ENCODE measurements at places on chromosomes 13 and 19.

DNA sequence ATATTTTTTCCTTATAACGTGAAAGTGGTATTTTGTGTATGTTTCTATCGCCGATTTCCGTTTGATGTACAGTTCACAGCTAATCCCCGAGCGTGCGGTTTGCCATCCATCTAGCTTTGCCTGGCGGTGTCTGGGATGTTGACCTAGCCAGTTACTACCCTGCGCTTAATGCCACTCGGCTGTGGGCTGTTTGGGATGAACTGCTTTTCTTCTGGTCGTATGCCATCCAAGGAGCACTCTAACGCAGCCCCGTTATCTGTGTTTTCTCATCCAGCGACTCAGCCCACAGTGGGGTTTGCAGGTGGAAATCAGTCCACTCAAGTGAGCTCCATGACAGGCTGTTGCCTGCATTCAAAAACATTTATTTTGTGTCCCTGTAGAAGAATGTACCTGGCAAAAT is 512.3 kb downstream of the MYO16 start:
- no peak for DNase-seq

GRCh38 chr19:9836021-9836420 is 903 bp downstream of the PIN1 start:
- no peak for DNase-seq

DNA sequence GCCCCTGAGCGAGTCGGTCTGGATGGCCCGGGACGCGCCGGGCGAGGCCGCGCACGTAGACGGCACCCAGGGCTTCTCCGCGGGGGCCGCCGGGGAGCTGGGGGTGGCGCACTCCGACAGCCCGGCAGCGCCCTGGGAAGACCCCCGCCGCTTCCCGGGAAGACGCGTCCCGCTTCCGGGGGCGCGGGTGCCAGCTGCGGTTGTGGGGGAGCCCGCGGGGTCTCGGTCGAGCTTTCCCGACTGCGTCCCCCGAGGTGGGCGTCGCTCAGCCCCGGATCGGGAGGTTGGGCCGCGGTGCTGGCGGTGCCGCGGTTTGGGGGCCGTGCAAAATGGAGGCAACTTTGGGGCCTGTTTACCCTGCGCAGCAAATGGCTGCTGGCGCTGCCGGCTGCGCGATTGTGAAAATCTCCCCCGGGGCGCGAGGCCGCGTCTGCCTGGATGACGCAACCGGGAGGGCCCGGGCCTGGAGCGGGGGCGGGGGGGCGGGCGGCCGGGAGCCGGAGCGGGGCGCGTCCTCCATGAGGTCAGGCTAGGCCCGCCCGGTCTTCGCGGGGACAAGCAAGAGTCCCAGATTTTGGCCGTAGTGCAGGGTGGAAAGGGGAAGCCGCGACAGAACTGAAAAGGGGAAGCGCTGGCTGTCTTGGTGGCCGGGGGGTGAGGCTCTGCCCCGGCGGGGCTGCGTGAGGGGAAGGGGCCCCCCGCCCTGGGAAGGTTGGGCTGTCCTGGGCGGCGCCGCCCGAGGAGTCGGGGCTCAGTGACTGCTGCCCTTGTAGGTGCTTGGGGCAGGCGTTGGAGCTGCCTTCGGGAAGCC is 11.3 kb downstream of the PEAK3 start:
- peak; percentile 80 for DNase-seq

- no peak for DNase-seq
Measured at GRCh38 chr13:36571444-36571843, 102.4 kb upstream of the SERTM1 start.

- no peak for DNase-seq
Measured at GRCh38 chr19:4506449-4507149, 11.7 kb downstream of the PLIN4 start.

GRCh38 chr19:28394725-28395124 is 818.2 kb downstream of the UQCRFS1 start:
- no peak for DNase-seq

- no peak for DNase-seq
Measured at GRCh38 chr19:12230751-12231733, 63.6 kb downstream of the ZNF44 start.

DNA sequence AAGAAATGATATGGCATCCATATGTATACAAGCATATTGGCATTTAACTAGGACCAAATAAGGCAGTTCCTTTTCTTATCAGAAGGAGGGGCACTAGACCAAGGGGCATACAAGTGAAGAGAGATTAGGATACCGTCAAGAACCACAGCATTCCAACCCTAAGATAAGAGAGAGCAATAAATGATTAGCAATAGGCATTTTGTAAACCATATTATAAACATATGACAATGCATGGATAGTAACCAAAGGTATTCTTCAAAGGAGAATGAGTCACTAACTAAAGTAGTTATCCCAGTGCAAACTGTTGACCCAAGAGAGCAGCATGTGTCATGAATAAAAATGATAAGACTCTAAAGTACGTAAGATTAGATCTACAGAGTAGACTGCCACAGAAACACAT is 500.9 kb upstream of the HTR2A start:
- no peak for DNase-seq

DNA sequence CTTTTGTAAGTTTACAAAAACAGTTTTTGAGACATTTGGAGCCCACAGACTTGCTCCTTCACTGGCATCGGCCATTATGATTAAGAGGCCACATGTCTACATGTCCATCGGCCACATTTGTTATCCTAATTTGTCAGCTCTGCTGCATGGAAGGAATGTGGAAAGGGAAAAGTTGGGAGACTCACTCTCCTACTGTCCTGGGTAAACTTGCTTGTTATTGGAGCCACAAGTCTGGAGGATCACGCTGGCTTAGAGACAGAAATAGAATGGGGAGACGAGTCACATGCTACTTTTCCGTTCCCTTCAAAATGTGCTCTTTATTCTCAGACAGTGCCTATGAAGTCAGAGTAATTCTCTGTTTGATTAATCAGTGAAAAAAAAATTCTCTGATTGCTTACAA is 741.2 kb upstream of the PCDH9 start:
- no peak for DNase-seq

GRCh38 chr19:861756-862580 is 2.5 kb downstream of the CFD start:
- DNase-seq, result peak; percentile 75

GRCh38 chr19:17671906-17672305 is 16.2 kb downstream of the UNC13A start:
- DNase-seq, result no peak

- DNase-seq, result peak; percentile 40
Measured at GRCh38 chr13:43785650-43786471, 911 bp downstream of the ENOX1 start.

- DNase-seq, result no peak
Measured at GRCh38 chr13:92984151-92984550, 242.5 kb upstream of the GPC6 start.

DNA sequence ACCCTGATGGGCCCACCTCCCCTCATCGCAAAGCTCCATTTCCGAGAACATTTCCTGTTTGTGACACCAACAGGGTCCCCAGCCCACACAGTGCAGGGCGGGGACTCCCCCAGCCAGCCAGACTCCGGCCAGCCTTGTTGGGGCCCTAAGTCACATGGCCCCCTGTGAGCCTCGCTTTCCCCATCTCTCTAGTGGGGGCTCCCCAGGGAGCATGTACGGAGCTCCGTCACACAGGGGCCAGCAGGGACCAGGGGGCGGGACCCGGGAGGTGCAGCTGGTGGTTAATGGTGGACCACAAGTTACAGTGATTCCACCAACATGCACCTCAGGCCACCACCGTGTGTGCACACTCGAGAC is 1.7 kb downstream of the TBXA2R start:
- DNase-seq, result no peak

DNA sequence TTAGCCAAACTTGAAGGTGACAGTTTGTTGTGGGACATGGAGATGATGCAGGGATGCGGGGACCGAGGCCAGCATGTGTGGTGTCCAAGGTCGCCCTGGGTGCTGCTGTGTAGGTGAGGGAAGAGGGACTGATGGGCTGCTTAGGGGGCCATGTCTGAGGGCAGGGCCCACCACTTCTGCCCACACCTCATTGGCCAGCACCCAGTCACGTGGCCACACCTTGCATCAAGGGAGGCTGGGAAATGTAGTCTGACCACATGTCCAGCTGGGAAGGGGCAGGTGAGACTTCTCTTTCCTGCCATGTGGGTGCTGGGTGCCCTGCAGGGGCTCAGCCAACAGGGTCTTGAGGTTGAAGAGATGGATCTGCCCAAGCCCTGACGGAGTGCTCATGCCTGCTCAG is 88.9 kb downstream of the KDM4B start:
- DNase-seq, result no peak

- no peak for DNase-seq
Measured at GRCh38 chr13:111168107-111168506, 53.0 kb downstream of the ARHGEF7 start.

DNA sequence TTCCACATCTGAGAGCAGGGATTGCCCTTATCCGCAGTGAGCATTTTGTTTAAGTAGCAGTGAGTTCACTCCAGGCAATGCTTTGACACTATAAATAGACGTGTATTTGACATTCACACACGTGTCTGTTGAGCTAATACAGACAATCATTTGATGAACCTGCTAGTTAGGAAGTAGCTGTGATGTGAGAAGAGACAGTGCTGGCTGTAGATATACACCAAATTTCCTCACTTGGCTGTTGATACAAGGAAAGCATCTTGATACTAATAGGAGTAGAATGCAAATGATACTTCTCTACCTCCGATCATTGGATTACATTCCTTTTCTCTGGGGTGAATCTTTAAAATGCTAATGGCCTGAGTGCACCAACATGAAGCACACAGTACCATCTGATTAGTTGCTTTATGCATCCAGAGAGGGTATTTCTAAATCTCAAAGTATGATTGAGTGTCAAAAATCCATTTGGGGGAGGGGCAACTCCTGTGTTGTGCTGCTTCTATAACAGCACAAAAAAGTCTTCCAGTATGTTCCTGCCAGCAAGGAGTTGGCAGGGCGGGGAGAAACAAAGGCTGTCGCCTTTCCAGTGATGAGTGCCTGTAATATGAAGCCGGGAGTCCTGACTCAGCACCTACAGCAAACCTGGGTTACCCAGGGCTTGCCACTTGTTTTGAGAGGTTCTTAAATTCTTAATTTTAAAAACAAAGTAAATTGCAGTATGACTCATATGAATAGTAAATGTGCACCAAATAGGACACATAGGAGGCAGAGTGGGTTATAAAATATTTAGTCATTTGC is 7.0 kb downstream of the CUL4A start:
- DNase-seq, result no peak

DNA sequence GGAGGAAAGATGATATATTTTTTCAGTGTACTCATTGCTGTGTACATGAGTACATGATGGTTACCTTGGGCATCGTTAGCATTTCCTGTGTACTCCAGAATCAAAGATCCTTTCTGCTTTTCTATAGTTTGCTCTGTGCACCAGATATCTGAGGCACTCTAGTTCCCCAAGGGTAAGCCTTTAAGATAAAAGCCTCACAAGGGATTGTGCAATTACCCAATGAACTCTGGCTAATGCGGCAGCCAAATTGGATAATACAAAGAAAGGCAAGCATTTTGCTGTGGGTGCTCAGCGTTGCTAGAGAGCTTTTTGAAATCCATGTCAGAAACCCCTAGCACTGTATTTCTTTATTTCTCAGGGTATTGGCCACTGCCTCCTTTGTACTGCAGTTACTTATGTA is 2.9 kb downstream of the CYSLTR2 start:
- DNase-seq, result no peak

- DNase-seq, result no peak
Measured at GRCh38 chr13:44198826-44199225, 174.8 kb upstream of the SERP2 start.

- no peak for DNase-seq
Measured at GRCh38 chr13:93740334-93740733, 513.7 kb downstream of the GPC6 start.

- DNase-seq, result no peak
Measured at GRCh38 chr13:45258334-45258675, 57.5 kb upstream of the KCTD4 start.

GRCh38 chr13:73171926-73172325 is 113.1 kb downstream of the KLF5 start:
- DNase-seq, result no peak

DNA sequence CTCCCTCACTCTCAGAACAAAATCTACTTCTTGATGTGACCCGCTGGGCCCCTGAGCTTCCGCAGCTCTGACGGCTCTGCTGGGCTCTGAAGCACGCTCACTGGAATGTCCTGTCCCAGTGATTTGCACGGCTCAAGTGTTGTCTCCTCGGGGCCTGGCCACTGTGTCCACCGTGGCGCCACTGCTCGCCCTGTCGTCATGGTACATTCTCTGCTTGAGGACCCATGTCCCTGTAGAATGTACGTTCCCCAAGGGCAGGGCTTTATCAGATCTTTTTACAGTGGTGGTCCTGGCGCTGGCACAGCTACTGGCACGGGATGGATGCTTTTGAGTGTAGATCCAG is 12.1 kb downstream of the KLHL26 start:
- no peak for DNase-seq

DNA sequence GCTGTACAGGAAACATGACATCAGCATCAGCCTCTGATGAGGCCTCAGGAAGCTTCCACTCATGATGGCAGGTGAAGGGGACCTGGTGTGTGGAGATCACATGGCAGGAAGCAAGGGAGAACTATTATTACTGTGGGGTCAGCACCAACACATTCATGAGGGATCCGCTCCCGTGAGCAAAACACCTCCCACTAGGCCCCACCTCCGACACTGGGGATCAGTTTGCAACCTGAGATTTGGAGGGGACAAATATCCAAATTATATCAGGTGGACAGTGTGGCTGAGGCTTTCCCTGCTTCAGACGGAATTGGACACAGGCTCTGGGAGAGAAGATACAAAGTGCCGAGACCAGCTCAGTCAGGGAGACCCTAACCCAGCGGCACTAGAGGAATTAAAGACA is 5.7 kb upstream of the ZNF792 start:
- no peak for DNase-seq

DNA sequence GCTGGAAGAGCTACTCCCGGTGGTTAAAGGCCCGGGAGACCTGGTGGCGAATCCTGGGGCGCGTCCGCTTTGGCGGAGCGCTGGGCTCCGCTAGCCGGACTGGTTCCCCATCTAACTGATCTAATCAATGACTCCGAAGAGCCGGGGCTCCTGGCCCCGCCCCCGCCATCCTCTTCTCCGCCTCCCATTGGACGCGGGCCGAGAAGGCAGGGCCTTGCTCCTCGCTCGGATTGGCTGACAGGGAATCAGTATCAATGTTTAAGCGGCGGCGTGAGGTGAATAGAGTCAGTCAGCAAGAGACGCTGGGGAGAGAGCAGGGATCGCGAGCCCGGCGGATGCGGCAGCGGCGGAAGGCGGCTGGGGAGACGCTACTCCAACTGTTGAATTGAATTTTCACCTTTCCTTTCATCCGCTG is 1.7 kb upstream of the PCDH17 start:
- DNase-seq, result peak; percentile 37

- DNase-seq, result peak; percentile 22
Measured at GRCh38 chr13:50914848-50915247, 5.3 kb downstream of the RNASEH2B start.

GRCh38 chr13:46542833-46543232 is 10.1 kb upstream of the LRCH1 start:
- peak; percentile 53 for DNase-seq

- no peak for DNase-seq
Measured at GRCh38 chr13:50616101-50616500, 227.4 kb downstream of the DLEU7 start.

GRCh38 chr19:1646149-1646548 is 6.3 kb downstream of the TCF3 start:
- DNase-seq, result no peak
